CD4-positive, alpha-beta T cell treated with Interleukin-6 at 100 ng/mL for 8 hours (primary cell): ENCODE measurements at places on chromosomes 3 and 15.

- peak; percentile 14 for DNase-seq
Observed at GRCh38 chr3:143975554-143976152, 4.0 kb downstream of the DIPK2A start.

GRCh38 chr3:148903022-148903442, 37.9 kb downstream of the CPA3 start:
- no peak for DNase-seq

GRCh38 chr3:87317779-87318178, 41.4 kb upstream of the POU1F1 start:
- DNase-seq: no peak

DNA sequence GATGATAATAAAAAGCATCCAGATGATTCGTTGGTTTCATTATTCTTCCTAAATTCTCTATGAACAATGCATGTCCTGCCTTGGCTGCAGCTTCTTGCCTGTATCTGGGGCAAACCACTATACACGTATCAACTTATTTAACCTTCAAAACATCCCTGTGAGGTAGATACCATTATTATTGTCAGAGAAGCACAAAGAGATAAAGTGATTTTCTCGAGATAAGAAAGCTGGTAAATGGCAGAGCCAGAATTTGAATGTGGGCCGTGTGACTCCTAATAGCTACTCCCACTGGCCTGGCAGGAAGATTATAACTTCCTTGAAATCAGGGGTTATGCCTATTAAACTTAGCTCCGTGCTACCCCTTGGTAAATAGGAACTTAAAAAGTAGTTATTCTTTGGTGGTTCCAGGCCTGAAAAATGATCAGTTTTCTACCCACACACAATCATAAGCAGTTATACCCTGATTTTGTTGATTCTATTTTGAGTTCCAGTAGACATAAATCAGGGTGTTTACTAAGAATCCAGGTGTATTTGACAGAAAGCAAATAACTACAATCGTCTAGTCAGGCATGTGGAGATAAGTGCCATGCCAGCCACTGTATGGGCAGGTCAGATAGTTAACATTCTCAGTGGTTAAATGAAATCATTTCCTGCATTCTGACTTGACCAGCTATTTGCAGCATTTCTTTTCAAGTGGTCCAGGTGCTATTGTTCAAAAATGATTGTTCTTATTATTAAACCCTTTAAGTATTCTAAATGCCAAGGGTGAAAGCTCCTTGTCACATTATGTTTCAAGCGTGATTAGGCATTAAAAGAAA, 99.2 kb upstream of the LRRN1 start:
- no peak for DNase-seq

GRCh38 chr3:154783521-154783931, 296.6 kb upstream of the MME start:
- DNase-seq: no peak

DNA sequence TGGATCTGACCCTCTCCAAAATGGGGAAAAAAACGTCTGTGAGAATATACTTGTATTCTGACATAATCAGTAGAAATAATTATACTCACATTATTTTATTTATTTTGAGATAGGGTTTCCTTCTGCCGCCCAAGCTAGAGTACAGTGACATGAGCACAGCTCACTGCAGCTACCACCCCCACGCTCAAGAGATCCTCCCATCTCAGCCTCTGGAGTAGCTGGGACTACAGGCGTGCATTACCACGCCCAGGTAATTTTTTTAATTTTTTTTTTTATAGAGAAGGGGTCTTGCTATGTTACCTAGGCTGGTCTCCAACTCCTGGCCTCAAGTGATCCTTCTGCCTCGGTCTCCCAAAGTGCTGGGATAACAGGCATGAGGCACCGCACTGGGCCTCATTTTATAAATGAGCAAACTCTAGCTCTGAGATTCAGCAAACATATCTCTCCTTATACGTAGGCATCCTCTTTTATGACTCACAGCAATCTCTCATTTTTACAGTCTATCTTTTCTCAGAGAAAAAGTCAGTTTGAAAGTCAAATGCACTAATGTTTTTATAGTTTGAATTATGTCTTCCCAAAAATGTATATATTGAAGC, 989 bp upstream of the VGLL3 start:
- no peak for DNase-seq

DNA sequence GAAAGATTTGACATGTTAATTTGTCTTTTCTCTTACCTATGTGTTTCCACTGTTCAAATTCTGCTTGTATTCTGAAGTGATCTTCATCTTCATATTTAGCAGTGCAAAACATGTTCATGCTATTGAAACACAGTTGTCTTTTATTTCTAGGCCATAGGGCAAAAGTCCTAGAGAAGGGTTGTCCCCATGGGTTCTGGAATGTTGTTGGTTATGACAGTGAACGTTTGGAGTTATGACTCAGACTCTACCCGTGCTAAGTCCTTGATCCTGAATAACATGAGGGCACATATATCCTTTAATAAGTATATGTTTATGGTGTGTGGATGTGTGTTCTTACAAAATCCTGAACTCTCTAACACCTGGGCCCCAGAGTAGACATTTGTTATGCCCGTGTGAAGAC, 23.0 kb upstream of the ARPP21 start:
- DNase-seq: no peak

DNA sequence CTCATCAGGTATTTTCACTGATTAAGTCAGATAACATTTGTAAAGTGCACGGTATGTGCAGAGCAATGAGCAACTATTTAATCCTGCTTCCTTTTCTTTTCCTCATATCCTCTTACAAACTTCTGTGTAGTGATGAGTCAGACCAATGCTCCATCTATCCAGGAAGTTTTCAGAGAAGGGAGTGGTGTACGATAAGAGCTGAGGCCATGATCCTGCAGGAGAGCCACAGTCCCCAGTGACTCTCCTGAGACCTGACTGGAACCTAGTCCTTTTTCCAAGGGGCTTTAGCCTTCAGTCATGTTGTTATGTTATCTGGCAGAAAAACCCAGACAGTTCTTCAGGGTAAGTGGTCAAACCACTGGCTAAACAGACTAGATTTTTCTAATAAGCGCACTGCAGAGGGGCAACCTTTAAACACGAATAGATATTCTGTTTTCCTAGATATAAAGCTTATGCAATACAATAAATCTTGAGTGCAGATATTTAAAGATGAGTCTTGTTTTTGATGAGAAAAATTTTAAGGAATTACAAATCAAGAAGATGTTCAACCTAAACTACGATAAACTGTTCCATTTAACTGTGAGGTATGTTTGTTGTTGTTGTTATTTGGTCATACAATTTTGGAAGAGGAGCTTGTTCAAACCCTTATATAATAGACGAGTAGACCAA, 110.5 kb upstream of the RAP2B start:
- DNase-seq: no peak

DNA sequence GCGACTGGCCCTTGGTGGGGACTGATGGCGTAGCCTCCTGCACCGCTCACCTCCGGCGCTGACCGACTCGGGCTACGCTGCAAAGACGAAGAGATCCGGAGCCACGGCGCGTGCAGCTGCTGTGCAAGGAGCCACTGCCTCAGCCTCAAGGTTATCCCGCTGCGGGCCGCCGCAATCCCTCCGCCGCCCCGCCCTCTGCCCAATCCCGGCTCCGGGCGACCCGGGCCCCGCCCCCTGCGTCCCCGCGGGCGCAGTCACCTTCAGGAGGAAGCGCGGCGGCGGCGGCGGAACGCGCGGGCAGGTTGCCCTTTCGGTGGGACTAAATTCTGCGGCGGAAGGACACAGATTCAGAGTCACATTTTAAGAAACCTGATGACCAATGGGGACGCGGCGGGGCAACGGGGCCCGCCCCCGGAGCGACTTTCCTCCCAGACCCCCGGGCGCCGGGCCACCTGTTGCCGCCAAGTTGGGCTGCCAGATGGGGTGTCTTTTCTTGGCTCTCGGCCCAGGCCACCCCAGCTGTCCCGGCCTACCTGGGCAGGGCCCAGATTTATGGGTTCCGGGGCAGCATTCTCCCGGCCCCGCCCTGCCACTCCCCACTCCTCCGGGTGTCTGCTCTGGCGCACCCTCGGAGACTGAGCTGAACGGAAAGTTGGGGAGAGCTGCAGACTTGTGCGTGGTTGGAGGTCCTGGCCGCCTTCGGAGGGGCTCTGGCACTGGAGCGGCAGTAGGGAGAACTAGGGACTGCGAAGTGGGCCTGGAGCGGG, at the start of gene PKM:
PKM (minus strand) TSS at position 125 of the 767 bp plus-strand sequence. CDS start 12,093 bp downstream, outside the sequence.
- peak; percentile 94 for DNase-seq

GRCh38 chr3:67517781-67518180, 136.6 kb downstream of the SUCLG2 start:
- DNase-seq: no peak

GRCh38 chr3:135017003-135017893, 222.2 kb downstream of the EPHB1 start:
- DNase-seq: no peak
